Effector memory CD8-positive, alpha-beta T cell (primary cell): ENCODE measurements at places on chromosomes 5 and 9.

- no peak for DNase-seq
Measured at GRCh38 chr5:73759771-73760170, 133.8 kb downstream of the ARHGEF28 start.

DNA sequence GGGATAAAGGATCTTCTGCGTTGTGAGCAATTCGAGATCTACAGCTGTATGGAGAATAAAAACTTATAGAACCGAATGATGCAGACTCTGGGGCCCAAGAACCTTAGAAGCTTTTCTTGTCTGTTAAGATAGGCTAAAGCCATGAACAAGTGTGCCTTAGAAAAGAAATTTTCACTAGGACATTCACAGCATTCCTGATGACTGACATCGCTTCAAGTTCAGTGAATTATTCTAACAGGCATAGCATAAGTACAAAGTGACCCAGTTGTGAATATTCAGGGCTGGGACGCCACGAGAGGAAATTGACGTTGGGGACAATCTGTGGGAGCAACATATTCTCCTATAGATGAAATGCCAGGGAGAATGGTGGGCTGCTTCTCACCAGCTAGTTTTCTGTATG lies 32.0 kb upstream of the PANK3 start:
- no peak for DNase-seq

- no peak for DNase-seq
Measured at GRCh38 chr5:30524428-30524827, 669.1 kb upstream of the CDH6 start.

DNA sequence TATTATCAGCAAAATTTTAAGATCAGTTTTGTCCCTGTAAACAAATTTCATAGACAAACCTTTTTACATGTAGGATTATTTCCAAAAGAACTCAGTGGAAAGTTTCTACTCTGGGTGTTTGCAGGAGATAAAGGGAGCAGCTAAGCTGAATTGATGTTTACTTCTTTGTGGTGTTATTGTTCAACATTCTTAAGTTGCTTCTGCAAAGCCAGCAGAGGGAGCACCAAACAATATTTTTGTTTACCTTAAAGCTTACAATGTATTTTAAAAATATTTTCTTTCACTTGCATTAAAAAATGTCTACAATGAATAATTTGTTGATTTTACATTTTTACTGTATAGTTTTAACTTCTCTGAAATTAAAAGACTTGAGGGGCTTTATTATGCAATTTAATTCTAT lies 135.4 kb downstream of the ATG10 start:
- no peak for DNase-seq

GRCh38 chr5:171688696-171689495 lies 96.7 kb upstream of the SMIM23 start:
- no peak for DNase-seq

DNA sequence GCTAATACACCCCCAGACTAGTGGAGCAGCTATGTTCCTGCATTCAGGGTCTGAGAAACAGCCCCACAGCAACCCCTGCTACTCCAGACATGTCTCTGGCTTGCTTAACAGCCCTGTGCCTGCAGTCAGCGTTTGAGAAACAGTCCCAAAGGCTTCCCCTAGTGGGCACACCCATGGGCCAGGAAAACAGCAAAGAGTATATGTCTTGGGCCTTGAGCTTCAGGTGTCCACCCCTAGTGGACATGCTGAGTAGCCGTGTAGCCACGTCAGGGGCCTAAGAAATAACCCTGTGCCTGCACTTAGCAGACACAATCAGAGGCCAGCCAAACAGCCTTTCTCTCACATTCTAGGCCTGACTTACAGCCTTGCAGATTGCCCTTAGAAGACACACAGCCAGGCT lies 698.6 kb downstream of the PTPRD start:
- no peak for DNase-seq

GRCh38 chr9:110175275-110175968 lies 32.5 kb downstream of the C9orf152 start:
- DNase-seq: no peak

DNA sequence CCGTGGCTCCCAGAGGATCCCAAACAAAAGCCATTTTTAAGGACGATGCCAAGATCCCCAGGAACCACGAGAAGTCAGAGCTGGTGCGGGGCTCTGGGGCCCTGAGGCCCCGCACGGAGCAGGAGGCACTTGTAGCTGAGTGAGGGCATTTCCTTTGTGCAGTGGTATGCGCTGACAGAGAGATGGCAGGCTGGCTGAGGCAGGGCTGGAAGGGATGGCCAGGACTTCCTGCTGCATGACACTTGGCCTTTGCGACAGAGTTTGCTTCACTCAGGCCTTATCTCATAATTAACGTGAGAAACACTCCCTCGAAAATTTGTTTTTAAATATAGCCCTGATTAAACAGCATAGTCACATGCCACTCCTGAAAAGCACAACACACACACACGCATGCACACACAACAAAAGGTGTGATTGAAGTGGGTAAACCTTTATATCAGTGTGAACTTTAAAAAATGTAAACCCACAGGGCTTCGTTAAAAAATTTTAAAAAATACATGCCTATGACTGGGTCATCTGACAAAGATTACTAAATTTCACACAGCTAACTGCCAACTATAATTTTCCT lies 536.6 kb downstream of the PDE4D start:
- DNase-seq: no peak

DNA sequence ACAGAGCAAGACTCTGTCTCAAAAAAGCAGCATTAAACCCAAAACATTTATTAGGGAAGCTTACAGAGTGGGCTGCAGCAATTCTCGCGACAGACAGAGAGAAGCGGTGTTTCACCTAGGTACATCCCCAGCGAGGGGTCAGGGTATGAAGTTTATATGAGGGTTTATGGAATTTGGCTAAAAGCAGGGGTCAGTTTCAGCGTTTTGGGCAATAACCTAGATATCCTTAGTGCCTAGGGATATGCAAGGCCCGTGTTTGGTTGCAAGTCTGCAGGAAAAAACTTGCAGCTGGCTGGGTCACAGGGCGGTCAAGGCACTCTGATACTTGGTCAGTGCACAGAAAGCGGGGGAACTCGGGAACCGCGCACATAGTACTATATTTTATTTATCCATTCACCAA lies 649 bp upstream of the GLE1 start:
- DNase-seq: no peak

GRCh38 chr5:112800891-112801290 lies 60.2 kb upstream of the SRP19 start:
- DNase-seq: no peak
